ENCODE measurements at places on chromosomes 2 and 18.

DNA sequence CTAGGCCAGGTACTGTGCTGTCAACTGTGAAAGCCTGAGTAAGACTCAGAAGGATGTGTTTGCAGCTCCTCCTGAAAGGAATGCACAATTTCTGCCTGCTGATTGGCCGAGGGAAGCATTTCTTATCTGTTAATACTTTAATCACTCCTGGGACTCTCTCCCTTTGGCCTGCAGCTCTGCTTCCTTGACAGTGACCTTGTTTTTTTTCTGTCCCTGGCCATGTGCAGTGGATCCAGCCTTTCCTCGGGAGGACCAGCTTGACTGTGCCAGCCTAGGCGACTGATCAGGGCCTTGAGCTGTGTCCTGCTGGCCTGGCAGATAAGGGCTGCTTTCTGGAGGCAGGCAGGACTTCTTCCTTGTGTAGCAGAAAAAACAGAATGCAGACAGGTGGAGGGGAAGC is 10.0 kb downstream of the RNF144A start:
- DNase-seq: peak; percentile 80

DNA sequence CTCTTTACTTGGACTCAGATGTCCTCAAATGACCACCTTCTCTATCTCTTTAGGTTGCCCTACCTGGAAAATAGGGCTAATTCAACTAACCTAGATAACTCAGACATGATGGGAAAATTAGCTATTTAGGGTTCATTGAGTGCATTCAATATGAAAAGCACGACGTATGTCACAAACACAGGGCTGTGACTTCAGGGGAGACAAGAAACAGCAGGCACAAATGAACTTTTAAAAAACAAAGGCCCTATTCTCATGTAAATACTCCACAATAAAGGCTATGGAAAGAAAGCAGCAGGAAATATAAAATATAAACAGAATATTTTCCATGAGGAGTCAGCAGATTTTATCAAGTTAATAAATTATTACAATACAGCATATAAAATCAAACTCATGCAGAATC is 97.8 kb downstream of the SS18 start:
- DNase-seq: no peak

- no peak for DNase-seq
Measured at GRCh38 chr2:66843847-66844246, 408.9 kb downstream of the MEIS1 start.

DNA sequence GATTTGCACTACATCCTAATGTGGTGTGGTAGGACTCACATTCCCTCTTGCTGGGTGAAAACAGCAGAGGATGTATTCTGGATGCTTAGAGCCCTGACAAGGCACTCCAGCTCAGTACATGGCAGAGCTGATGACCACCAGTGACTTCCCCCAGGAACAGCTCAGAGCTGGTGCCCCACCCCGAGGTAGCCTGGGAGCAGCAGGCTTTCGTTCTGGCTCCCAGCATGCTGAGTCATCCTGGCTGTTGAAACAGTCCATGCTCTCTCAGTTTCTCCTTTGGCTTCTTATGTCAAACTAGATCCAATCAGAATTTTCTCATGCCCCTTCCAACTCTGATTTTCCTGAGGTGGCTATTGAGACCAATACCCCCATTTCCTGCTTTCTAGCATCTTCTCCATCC is 438.2 kb downstream of the NBAS start:
- DNase-seq: no peak

DNA sequence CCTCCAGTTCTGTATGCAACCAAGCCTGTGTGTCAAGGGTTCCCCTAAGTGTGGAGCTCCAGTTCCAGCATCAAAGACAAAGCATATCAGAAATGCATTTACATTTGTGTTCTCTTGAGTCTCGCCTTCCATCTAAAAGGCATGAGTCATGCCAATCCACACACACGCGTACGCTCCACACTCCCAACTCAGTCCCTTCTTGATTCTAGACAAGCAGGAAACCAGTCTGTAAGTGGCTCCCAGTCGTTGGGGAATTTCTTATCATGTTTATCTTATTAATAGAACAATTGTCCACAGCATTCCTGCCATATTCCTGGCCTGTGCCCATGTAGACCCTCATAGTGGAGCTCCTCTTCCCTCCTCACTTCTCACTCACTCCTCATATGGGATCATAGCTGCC is 86.4 kb upstream of the SLC35G4 start:
- no peak for DNase-seq

DNA sequence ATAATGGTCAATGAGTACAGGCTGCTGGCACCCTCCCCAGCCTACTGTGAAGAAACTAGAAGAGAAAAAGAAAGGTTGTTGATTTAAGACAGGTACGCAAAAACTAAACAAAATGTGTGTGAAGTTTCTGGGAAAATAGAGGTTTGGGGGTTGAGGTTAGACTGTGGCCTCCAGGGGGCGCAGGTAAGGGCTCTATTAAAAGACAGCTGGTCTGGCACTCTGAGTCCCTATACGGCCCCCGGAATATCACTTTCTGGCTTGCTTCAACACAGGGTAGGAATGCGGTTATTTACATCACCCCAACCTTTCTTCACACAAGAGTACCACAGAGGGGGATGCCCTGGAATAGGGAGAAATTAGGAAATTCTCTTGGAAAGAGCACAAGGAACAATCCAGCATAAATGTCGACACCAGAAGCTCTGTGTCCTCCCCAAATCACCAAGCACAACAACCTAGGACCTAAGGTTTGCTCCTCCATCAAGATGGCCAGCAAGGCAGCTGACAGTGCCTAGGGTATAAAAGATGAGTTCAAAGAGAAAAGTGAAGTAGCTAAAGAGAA is 480.8 kb upstream of the KLHL29 start:
- DNase-seq: peak; percentile 72

- no peak for DNase-seq
Measured at GRCh38 chr2:37377187-37377532, 32.7 kb downstream of the QPCT start.
